ENCODE measurements at places on chromosomes 12 and 14. TPM values are rescaled to one million over a fixed set of nuclear protein-coding genes. Genes with fewer than 3 reads are reported as not detected.

DNA sequence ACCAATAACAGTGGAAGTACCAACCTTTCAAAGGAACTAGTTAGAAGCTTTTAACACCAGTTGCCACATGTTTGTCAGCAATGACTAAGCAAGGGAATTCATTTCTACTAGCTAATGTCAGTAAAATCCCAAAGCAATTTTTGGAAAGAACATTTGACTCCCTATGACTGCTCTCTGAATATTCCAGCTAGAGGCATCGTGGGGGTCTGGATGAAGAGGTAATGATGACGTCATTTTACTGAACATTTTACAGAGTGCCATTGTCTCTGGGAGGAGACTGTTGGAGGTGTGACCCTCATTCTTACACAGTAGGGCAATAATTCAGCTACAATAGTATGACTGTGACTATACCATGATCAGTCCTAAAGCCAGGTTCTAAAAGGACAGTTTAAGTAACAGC, 204.8 kb downstream of the ITPR2 start:
- no peaks in the 10 kb centered on the region for H3K27me3 ChIP-seq
- H3K27ac ChIP-seq = no peak overlapping the region
- DNase-seq = no peak
- H3K4me3 ChIP-seq = no peak overlapping the region
- H3K36me3 ChIP-seq = no peaks in the 10 kb centered on the region

DNA sequence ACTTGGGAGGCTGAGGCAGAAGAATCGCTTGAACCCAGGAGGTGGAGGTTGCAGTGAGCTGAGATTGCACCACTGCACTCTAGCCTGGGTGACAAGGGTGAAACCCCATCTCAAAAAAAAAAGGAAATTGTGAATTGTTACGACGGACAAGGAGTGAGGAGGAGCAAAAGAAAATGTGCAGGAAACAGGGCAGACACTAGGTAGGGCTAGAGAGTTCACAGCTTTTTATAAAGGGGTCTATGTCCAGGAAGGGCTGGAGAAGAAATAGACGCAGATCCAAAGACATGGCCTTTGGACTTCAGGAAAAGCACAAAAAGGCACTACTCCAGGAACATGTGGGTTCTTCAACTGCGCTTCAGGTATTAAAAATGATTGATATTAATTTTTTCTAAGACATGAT, 34.4 kb downstream of the ATG14 start:
- H3K27ac ChIP-seq = no peak overlapping the region
- peaks cover 7% of the 10 kb centered on the region for H3K36me3 ChIP-seq
- H3K4me1 ChIP-seq = no peaks in the 10 kb centered on the region

- H3K27ac ChIP-seq = no peak overlapping the region
- peaks cover 6% of the 10 kb centered on the region for H3K4me1 ChIP-seq
- peak overlapping the region; percentile 26 for H3K4me3 ChIP-seq
- no peak for DNase-seq
Measured at GRCh38 chr12:52258335-52258901, 16.0 kb upstream of the KRT86 start.

DNA sequence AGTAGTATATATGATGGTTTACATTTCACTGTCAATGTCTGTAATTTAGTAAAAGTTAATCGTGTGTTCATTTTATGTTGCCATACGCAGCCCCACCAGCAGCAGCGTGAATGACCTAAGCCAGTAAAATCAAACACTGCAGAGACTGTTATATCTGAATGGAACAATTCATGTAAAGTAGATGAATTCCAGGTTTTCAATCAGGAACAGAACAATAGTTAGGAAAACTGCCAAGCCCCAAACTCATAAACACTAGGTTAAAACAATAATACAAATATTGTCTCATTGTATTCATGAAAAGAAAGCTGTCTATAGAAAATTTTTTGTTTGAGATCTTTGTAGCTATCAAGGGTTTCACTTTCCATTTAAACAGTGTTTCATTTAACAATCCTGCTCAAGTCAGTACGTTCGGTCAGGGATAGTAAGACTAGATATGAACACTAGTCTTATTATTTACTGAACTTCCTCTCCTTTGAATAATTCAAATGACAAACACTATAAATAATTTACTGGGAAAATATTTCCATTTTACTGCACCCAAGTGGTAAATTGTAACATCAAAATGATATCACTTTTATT, 256.8 kb upstream of the FLRT2 start:
- H3K27me3 ChIP-seq = no peaks in the 10 kb centered on the region
- H3K4me3 ChIP-seq = no peak overlapping the region
- no peaks in the 10 kb centered on the region for H3K4me1 ChIP-seq
- H3K36me3 ChIP-seq = no peaks in the 10 kb centered on the region
- no peak for DNase-seq

GRCh38 chr14:94545131-94545841, 16.0 kb upstream of the SERPINA4 start:
- peaks cover 9% of the 10 kb centered on the region for H3K4me1 ChIP-seq
- no peaks in the 10 kb centered on the region for H3K36me3 ChIP-seq
- H3K27ac ChIP-seq = no peak overlapping the region
- H3K4me3 ChIP-seq = no peak overlapping the region
- H3K27me3 ChIP-seq = no peaks in the 10 kb centered on the region

DNA sequence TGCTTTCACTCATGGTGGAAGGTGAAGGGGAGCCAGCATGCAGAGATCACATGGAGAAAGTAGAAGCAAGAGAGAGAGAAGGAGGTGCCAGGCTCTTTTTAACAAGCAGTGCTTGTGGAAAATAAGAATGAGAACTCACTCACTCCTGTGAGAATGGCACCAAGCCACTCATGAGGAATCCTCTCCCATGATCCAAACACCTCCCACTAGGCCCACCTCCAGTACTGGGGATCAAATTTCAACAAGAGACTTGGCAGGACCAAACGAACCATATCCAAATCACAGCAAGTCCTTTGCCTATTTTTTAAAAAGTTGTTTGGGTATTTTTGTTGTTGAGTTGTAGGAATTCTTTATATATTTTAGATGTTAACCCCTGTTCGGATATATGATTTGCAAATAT, 245.9 kb upstream of the ARID2 start:
- H3K27me3 ChIP-seq = no peaks in the 10 kb centered on the region
- no peak for DNase-seq
- no peaks in the 10 kb centered on the region for H3K36me3 ChIP-seq

DNA sequence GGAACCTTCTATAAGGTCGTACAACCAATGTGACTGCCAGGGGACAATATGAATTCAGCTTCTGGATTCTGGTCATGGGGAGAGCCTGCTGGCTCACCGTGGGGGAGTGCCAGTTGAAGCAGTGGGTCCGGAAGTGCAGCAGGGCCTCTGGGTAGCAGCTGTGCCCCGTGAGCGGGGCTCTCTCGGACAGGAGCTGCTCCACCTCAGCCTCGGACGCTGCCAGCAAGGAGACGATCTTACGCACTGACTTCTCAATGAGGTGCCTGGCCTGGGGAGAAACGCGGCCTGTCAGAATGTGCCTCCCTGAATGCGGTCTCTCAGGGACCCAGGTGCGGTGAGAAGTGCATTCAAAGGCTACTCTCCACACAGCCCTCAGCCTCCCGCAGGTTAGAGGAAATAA, 42.0 kb downstream of the LGMN start:
- H3K27ac ChIP-seq = no peak overlapping the region
- DNase-seq = no peak
- 0 out of 2 replicates have a peak, but pooled peaks cover 3% of the 10 kb centered on the region for H3K4me1 ChIP-seq
- H3K36me3 ChIP-seq = no peaks in the 10 kb centered on the region
- H3K4me3 ChIP-seq = no peak overlapping the region
- H3K27me3 ChIP-seq = no peaks in the 10 kb centered on the region

DNA sequence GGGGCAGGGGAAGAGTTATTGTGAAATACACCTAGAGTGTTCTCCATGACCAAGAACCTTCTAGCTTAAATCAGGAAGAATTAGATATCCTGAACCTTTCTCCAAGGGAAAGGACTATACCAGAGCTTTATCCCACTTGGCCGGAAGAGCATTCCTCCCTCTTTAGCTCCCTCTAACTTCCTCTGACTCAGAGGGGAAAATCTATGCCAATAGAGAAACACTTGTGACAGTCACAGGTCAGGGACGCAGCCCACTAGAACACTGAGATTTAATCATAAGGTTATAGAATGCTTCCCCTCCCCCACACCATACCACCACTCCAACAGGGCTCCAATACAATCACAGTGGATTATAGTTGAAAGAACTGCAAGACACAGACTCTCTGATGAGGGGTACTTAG, 55.4 kb upstream of the RFX4 start:
- no peaks in the 10 kb centered on the region for H3K4me1 ChIP-seq
- no peaks in the 10 kb centered on the region for H3K36me3 ChIP-seq
- no peak for DNase-seq
- H3K4me3 ChIP-seq = no peak overlapping the region
- H3K27me3 ChIP-seq = no peaks in the 10 kb centered on the region

GRCh38 chr14:65186951-65187350, 84.6 kb upstream of the MAX start:
- H3K4me1 ChIP-seq = peaks cover 20% of the 10 kb centered on the region
- H3K36me3 ChIP-seq = no peaks in the 10 kb centered on the region
- no peaks in the 10 kb centered on the region for H3K27me3 ChIP-seq
- H3K4me3 ChIP-seq = no peak overlapping the region
- H3K27ac ChIP-seq = no peak overlapping the region

GRCh38 chr12:94656556-94656955, 6.2 kb upstream of the TMCC3 start:
- H3K4me1 ChIP-seq = peaks cover 2% of the 10 kb centered on the region
- no peaks in the 10 kb centered on the region for H3K27me3 ChIP-seq
- H3K4me3 ChIP-seq = no peak overlapping the region
- H3K36me3 ChIP-seq = no peaks in the 10 kb centered on the region
- H3K27ac ChIP-seq = no peak overlapping the region

- no peaks in the 10 kb centered on the region for H3K36me3 ChIP-seq
- H3K27me3 ChIP-seq = no peaks in the 10 kb centered on the region
- peaks cover 4% of the 10 kb centered on the region for H3K4me1 ChIP-seq
- no peak for DNase-seq
Measured at GRCh38 chr12:109605016-109605415, 31.4 kb downstream of the MVK start.

ADAM20 gene
- 0.26 TPM for total RNA-seq

ACACB gene
- 12.9 TPM for total RNA-seq

SLC6A15 gene
- total RNA-seq = 38.1 TPM

HNF1A gene
- total RNA-seq = not detected

AACS gene
- 52.4 TPM for total RNA-seq

TMEM19 gene
- total RNA-seq = 12.6 TPM
